Cerebellar nuclear complex (tissue), 1 donor: ENCODE measurements at places on chromosomes 1 and 21.

DNA sequence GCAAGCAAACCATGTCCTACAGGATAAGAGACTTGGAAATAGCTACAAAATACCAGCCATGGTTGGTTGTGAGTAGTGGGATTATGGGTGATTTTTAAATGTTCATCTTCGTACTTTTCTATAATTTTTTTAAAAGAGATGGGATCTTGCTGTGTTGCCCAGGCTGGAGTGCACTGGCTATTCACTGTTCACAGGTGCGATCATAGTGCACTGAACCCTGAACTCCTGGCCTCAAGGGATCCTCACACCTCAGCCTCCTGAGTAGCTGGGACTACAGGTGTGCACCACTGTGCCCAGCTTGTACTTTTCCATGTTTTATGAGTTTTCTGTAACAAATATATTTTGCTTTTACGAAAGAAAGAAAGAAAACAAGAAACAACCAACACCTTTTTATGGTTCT is 224.2 kb downstream of the FOXD2 start:
- no peak for DNase-seq

DNA sequence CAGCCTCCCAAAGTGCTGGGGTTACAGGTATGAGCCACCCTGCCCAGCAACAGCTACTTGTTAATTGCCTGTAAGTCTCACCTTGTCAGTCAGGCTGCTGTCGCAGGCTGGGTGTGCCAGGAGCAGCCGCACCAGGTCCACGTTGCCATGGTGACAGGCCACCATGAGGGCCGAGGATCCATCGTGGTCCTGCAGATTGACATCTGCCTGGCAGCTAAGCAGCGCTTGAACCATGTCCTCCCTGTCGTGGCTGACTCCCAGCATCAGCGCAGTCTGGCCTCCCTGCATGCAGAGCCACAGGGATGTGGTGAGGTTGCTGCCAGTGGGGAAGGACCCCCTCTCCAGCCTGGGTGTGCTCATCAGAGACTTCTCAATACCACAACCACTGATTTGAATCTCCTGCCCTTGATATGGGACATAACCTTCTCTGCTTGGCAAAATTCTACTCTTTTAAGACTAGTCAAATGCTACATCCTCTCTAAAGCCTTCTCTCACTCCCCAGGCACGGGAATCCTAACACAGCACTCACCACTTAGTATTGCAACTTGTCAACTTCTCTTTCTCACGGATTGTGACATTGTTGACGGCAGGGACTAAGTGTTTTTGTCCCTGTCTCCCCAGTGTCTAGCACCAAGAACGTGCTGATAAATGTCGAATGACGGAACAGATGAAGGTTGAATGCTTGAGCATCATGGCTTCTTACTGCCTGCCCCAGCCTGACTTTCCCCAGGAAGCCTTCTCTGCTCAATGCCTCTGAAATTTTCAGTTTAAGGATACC is 52.9 kb downstream of the L1TD1 start:
- DNase-seq, result no peak

DNA sequence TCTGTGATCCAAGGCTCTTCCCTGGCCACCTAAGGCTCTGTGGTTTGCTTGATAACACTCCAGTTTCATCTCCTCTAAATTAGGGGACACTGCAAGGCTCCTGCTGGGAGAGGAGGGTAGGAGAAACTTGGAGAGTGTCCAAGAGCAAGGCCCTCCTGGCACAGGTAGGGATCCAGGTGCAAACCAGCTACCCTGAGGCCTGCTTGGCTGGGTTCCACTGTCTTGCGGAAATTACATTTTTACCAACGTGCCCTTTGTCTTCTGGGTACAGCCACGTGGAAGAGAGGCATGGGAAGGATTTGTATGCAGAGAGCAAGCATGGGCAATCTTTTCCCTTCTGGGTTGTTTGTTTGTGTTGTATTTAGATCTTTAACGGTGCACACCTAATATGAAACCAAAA is 132.5 kb downstream of the PRDM2 start:
- DNase-seq, result no peak

DNA sequence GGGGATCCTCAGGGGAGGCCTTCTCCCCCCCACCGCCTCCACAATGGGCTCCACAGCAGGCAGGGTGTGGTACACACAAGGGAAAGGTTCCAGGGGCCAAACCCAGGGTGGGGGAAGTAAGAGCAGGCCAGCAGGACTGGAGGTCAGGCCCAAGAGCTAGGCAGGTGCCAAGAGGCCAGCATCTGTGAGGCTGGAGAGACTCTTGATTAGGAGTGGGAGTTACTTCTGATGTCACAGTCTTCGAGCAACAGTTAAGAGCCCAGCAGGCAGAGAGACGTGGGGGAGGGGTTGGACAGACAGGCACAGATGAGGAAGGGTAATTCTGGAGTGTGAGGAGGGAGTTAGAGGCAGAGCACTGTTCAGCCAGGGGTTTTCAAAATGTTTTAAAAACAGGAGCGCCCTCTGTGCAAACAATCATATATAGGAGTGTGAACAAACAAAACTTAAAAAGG is 55.8 kb downstream of the SLC9A1 start:
- DNase-seq, result no peak

DNA sequence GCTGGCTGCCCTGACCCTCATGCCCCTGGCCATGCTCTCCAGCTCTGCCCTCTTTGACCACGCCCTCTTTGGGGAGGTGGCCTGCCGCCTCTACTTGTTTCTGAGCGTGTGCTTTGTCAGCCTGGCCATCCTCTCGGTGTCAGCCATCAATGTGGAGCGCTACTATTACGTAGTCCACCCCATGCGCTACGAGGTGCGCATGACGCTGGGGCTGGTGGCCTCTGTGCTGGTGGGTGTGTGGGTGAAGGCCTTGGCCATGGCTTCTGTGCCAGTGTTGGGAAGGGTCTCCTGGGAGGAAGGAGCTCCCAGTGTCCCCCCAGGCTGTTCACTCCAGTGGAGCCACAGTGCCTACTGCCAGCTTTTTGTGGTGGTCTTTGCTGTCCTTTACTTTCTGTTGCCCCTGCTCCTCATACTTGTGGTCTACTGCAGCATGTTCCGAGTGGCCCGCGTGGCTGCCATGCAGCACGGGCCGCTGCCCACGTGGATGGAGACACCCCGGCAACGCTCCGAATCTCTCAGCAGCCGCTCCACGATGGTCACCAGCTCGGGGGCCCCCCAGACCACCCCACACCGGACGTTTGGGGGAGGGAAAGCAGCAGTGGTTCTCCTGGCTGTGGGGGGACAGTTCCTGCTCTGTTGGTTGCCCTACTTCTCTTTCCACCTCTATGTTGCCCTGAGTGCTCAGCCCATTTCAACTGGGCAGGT is 3.8 kb downstream of the GPR61 start:
- DNase-seq, result no peak

- no peak for DNase-seq
Observed at GRCh38 chr1:161092621-161093028, 3.3 kb upstream of the NECTIN4 start.
